ENCODE measurements at places on chromosomes 3 and 15.
A peak's percentile ranks its signal among the peaks of the same experiment; 100 is the strongest.

DNA sequence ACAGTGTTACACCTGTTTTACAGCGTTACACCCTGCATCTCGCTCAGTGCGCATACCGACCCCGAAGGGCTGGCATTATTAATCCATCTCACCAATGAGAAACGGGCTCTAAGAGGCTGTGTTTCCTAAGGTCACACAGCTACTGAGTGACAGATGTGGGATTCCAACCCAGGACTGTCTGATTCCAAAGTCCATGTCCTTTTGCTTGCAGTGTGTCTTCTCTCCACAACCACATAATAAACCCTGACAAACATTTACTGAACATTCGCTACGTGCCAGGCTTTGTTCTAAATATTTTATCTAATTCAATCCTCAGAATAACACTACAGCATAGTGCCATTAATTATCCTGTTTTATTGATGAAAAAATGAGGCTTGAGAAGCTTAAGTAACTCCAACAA, 79.1 kb downstream of the RAB11A start:
- no peak for DNase-seq

DNA sequence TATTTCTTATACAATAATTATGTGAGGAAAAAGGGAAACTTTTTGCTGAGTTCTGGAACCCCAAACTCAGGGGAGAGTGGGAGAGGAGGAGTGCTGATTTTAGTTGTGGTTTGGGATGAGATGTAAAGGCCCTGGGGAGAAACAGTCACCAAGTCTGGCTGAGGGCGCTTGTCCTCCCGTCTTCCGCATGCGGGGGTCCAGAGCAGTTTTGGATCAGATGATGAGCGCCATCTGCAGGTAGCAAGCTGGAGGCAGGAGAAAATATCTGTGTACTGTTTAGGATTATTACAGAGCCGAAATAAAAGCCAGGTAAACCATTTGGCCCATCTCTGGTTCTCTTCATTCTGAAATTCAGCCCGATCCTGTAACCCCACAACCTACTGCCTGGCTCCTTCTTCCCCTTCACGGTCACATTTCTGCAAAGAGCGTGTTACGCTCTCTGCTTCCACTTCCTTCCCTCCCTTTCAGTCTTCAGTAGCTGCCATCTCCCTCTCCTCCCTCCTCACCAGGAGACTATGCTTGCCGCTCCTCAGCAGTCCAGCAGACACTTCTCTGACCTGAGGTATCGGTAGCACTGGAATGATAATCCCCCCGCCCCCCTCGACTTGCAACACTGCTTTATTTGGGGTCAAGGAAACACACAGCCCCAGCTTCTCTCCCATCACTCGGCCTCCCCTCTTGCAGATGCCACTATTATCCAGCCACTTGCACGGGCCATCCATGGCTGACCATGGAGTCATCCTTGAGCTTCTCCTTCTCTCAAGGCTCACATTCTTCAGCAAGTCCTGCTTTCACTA, 1.4 kb upstream of the PARP14 start:
- DNase-seq, result peak; percentile 62

GRCh38 chr15:91116113-91117067, 16.3 kb downstream of the SV2B start:
- no peak for DNase-seq

DNA sequence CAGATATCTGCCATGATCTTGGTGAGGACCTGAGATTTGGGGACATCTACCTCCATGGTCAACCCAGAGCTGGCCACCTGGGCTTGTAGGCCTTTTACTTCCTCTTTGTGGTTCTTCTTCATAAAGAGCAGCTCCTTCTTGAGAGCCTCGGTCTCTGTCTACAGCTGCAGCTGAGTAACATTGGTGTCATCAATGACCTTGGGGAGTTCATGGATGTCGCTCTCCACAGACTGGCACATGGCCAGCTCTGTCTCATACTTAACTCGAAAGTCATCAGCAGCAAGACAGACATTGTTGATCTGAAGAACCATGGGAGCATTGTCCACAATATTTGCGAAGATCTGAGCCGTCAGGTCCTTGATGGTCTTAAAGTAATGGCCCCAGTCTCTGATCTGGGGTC, 15.7 kb upstream of the RASA2 start:
- DNase-seq, result no peak

DNA sequence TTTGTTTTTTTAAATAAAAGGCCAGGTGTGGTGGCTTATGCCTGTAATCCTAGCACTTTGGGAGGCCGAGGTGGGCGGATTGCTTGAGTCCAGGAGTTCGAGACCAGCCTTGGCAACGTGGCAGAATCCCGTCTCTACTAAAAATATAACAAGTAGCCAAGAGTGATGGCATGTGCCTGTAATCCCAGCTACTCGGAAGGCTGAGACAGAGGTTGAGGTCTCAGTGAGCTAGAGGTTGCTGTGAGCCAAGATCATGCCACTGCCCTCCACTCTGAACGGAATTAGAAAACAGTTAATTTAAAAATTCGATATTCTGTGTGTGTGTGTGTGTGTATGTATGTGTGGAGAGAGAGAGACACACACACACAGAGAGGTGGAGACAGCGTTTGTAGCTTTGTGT, 58.8 kb downstream of the TCF12 start:
- no peak for DNase-seq

All from stimulated activated CD4-positive, alpha-beta T cell treated with anti-CD3 and anti-CD28 coated beads, TNF-alpha, amount 100 ng/mL, for 24 hours (primary cell).